ENCODE measurements at places on chromosomes 6 and 20. TPM values are rescaled to one million over a fixed set of nuclear protein-coding genes. Genes with fewer than 3 reads are reported as not detected.

The ME1 gene
- 52.2 TPM for total RNA-seq

The BHLHE23 gene
- total RNA-seq = not detected

The CTAGE9 gene
- not detected for total RNA-seq

The TCF21 gene
- 0.32 TPM for total RNA-seq

GRCh38 chr20:33897313-33897912 lies 86.3 kb downstream of the CHMP4B start:
- H3K4me3 ChIP-seq = no peak overlapping the region
- no peaks in the 10 kb centered on the region for H3K4me1 ChIP-seq
- DNase-seq = no peak
- H3K27ac ChIP-seq = no peak overlapping the region
- no peaks in the 10 kb centered on the region for H3K36me3 ChIP-seq
- H3K27me3 ChIP-seq = peaks cover 2% of the 10 kb centered on the region

GRCh38 chr6:89269981-89270380 lies 45.1 kb downstream of the GABRR2 start:
- no peaks in the 10 kb centered on the region for H3K4me1 ChIP-seq
- H3K27me3 ChIP-seq = no peaks in the 10 kb centered on the region
- no peaks in the 10 kb centered on the region for H3K36me3 ChIP-seq
- DNase-seq = no peak

DNA sequence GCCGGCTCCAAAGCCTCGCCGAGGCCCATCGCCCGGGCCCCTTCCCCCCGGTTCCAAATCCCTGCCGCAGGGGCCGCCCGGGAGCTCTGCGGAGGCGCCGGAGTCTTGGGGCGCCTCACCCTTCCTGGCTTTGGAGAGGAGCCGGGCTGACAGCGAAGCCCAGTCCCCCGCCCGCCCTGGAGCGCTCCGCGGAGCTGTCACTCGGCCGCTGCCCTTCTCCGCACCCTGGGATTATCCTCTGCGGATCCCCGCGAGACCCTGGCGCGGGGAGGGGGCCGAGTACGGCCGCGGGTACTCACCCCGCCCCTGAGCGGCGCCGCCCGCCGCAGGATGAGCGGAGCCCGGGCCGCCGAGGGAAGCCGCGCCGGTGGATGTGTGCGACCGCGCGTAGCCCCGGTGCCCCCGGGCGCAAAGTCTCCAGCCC lies 343 bp downstream of the SNAP91 start:
- peak overlapping the region; percentile 64 for H3K4me3 ChIP-seq
- no peak for DNase-seq
- H3K27ac ChIP-seq = no peak overlapping the region
- peaks cover 47% of the 10 kb centered on the region for H3K27me3 ChIP-seq
- no peaks in the 10 kb centered on the region for H3K4me1 ChIP-seq
- no peaks in the 10 kb centered on the region for H3K36me3 ChIP-seq

GRCh38 chr6:160337991-160338390 lies 10.2 kb upstream of the SLC22A3 start:
- no peaks in the 10 kb centered on the region for H3K36me3 ChIP-seq
- H3K27me3 ChIP-seq = no peaks in the 10 kb centered on the region
- no peak overlapping the region for H3K27ac ChIP-seq
- DNase-seq = no peak

GRCh38 chr6:34519971-34520644 lies 36.0 kb downstream of the SPDEF start:
- no peaks in the 10 kb centered on the region for H3K36me3 ChIP-seq
- no peak overlapping the region for H3K4me3 ChIP-seq
- peak; percentile 44 for DNase-seq
- H3K27me3 ChIP-seq = peaks cover 6% of the 10 kb centered on the region
- H3K27ac ChIP-seq = no peak overlapping the region

GRCh38 chr6:33988121-33989015 lies 157.5 kb downstream of the GRM4 start:
- DNase-seq = no peak
- H3K4me1 ChIP-seq = no peaks in the 10 kb centered on the region
- H3K4me3 ChIP-seq = no peak overlapping the region
- no peak overlapping the region for H3K27ac ChIP-seq
- no peaks in the 10 kb centered on the region for H3K36me3 ChIP-seq
- H3K27me3 ChIP-seq = peaks cover 7% of the 10 kb centered on the region

GRCh38 chr6:137119196-137120104 lies 54.0 kb downstream of the IL22RA2 start:
- H3K27ac ChIP-seq = no peak overlapping the region
- H3K4me1 ChIP-seq = no peaks in the 10 kb centered on the region
- H3K27me3 ChIP-seq = no peaks in the 10 kb centered on the region

DNA sequence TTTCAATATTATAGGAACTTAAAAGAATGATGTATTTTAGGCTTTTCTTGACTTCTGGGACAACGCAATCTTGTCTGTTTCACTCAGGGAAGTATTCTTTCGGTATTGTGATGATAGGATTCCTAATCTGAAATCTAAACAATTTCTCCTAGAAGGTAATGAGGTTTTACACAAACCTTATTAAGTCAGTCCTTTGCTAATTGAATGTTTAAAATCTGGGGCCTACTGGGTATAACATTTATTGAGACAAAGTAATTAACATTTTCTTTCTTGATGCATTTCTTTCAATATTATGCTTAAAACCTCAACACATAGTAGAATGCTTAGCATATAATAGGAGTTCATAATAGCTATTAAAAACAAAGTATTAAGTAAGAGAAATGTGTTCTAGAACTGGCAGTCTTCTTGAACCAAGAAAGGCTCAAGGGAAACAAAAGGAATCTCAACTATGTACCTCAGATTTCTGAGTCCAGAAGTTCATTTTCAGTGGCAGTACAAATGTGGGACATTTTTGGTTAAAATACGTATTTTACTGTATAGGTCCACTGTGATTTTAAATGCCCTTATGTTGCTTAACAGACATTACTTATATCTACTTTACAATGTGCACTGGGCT lies 121.4 kb upstream of the BMP2 start:
- H3K4me1 ChIP-seq = no peaks in the 10 kb centered on the region
- H3K4me3 ChIP-seq = no peak overlapping the region
- no peak for DNase-seq
- H3K36me3 ChIP-seq = no peaks in the 10 kb centered on the region
- H3K27ac ChIP-seq = no peak overlapping the region
- H3K27me3 ChIP-seq = no peaks in the 10 kb centered on the region

DNA sequence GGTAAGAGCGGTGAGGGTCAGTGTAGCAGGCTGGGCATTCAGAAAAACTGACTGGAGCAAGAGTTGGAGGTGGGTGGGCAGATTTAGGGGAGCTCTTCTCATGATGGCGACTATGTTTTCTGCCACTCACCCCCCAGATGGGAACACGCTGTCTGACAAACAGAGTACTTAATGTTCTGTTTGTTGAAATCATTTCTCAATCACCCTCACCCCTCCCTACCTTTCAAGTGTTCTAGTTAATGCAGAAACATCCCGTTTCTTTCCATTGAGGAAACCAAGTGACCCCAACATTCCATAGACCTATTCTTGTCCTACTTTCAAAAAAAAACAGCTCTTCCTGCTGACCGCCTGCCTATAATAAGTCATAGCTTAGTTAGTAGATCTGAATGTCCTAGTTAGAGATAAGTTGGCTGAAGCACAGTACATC lies 132.5 kb upstream of the NEDD9 start:
- no peak overlapping the region for H3K4me3 ChIP-seq
- H3K4me1 ChIP-seq = no peaks in the 10 kb centered on the region
- DNase-seq = no peak
- no peaks in the 10 kb centered on the region for H3K27me3 ChIP-seq

DNA sequence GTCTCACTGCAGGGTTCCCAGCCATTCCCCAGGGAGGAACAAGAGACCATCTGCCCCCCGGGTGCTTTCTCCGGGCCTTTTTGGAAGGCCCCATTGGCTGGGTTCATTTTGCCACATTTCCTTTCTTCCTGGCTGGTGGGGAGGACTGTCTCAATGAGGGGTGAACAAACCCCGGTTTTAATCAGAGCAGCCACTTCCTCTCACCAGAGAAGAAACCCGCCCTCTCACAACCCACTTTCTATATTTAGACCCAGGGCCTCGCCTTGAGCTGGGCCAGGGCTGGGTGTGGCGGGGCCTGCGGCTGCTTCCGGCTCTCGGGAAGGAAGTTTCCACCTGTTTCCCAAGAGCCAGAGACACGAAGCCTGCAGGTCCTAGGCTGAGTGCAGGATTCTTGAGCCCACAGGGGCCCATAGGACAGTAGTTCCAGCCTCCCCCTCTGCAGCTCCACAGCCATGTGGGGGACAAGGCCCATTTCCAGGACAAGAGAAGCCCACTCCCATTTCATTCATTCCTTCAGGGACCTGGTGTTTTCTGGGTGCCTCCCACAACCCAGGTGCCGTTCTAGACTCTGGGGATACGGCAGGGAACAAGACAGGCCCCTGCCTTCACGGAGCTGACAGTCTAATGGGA lies 41.8 kb downstream of the RBM38 start:
- peak overlapping the region; percentile 12 for H3K4me3 ChIP-seq
- H3K36me3 ChIP-seq = no peaks in the 10 kb centered on the region
- no peaks in the 10 kb centered on the region for H3K27me3 ChIP-seq
- peak; percentile 85 for DNase-seq

DNA sequence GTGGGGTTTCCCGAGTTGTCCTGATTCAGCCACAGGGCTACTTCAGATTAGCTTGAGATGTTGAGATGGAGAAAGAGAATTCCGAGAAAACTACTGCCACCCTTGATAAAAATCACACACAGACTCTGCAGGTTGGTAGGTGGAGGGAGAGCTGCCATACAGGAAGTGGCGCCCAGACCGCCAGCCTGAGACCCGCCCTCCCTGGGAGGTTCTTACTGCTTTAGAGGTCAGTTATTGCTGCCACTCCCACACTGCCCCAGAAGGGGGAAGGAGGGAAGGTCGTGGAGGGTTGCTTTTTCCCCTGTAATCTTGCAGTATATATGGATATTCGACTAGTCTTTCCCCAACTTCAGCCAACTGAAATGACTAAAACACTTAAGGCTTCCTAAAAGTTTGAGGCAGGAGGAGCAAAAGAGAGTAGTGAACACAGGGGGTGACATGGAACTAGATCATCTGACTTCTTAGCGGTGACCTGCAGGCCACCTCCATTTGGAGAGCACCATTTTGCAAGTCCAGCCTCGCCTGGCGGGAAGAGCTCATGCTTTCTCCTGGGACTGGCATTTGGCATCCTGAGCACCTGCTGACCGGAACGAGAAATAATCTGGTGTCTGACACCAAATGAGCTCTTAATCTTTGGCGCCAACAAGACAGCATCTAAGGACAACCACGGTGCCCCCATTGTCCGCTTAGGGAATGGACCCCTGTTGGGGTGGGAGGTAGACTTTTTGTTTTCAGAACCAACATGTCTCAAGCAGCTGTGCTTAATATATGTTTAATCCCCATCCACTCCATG lies 35.7 kb upstream of the SLC22A1 start:
- H3K36me3 ChIP-seq = peaks cover 4% of the 10 kb centered on the region
- H3K4me1 ChIP-seq = no peaks in the 10 kb centered on the region
- no peaks in the 10 kb centered on the region for H3K27me3 ChIP-seq
- DNase-seq = no peak
- H3K4me3 ChIP-seq = no peak overlapping the region

DNA sequence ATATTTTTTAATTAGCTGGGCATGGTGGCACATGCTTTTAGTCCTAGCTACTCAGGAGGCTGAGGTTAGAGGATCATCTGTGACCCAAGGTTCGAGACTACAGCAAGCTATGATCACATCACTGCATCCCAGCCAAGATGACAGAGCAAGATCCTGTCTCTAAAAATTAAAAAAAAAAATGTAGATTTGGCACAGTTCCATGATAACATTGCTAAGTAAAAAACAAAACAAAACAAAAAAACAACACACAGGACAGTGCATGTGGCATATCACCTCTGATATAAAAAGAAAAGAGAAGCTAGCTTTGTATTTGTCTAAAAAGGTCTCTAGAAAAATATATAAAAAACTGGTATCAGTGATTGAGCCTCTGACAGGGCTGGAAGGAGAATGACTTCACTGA lies 24.6 kb downstream of the RNF24 start:
- H3K4me3 ChIP-seq = no peak overlapping the region
- H3K36me3 ChIP-seq = no peaks in the 10 kb centered on the region
- H3K4me1 ChIP-seq = no peaks in the 10 kb centered on the region
- no peaks in the 10 kb centered on the region for H3K27me3 ChIP-seq

DNA sequence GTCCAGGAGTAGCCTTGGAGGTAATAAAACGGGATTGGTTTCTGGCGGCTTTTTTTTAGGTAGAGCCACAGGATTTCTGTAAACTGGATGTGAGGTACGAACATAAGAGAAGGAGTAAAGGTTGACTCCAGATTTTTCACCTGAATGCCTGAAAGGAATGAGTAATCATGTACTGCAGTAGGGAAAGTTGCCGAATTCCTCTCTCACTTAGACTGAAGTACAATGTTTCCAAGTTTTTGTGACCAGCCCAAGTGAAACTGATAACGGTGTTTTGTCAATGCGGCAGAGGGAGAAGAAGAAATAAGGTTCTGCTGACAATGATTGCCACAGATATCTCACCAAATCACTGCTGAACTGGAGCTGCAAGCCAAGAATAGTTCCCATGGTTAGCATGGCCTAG lies 75.0 kb downstream of the VTA1 start:
- H3K36me3 ChIP-seq = peaks cover 24% of the 10 kb centered on the region
- no peak for DNase-seq
- no peaks in the 10 kb centered on the region for H3K4me1 ChIP-seq
- no peaks in the 10 kb centered on the region for H3K27me3 ChIP-seq

DNA sequence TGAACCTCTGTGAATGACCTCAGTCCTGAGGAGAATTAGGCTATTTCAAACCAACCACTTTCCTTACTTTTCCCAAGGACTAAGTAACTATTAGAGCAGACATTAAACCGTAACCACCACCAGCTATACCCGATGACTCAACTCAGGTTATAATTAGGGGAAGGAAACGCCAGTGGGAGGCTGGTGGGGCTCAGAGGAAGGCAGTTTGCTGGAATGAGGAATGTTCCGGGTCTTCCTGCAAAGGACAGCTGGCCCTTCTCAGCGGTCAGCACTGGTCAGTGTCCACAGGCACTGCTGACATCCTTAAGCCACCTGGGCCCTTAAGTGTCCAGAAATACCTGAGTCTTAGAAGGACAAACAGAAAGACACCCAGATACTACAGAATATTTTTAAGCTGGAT lies 515.2 kb downstream of the MAFB start:
- no peak for DNase-seq
- no peaks in the 10 kb centered on the region for H3K4me1 ChIP-seq
- no peaks in the 10 kb centered on the region for H3K36me3 ChIP-seq
- no peak overlapping the region for H3K27ac ChIP-seq

Data from psoas muscle (tissue), 8 donors.